ENCODE measurements at places on chromosomes 13 and 19.

GRCh38 chr19:37941782-37942515 is 34.9 kb downstream of the SIPA1L3 start:
- DNase-seq = no peak

DNA sequence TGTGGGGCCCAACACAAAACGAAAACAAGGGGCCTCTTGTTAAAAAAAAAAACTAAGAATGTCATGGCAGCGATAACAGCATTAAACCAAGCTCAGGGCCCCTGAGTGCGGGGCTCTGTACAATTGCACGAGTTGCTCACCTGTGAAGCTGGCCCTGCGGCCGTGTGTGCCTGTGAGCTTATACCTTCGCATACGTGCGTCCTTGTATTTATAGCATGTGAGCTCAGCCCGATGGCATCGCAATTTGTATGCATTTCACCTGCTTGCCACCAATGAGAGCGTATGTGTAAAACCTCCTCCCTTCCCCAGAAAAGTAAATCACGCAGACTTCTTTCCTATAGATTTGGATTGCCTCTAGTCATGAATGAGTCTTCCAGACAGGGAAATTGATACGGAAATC is 17.1 kb downstream of the HNRNPM start:
- DNase-seq = no peak

DNA sequence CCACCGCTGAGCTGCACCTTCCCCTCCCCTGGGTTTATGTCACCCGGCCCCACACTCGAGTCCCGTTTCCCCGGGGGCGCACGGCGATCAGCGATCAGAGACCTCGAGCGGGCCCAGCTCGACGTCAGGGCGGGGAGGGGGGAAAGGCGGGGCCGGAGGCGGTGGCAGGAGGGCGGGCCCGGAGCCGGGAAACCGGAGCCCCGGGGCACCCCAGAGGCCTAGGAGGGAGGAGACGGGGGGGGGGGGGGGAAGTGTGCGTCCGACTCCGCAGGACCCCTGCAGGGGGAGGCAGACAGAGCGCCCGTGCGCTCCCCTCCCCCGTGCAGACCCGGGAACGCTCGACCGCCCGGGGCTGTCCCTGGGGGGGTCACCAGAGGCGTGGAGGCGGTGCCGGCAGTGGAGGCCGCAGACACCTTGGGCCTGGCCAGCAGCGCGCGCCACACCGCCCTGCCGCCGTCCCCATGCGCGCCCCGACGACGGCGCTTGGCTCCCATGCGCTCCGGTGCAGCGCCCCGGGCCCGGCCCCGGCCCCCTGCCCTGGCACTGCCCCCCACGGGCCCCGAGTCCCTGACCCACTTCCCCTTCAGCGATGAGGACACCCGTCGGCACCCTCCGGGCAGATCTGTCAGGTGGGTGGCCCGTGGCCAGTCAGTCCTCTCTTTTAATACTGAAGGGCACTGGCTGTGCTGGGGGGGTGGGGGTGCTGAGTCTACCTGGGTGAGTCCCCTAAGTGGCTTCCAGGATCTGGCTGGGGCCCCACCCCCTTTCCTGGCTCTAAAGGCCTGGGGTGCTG is 11.8 kb downstream of the PDE4A start:
- DNase-seq = no peak

DNA sequence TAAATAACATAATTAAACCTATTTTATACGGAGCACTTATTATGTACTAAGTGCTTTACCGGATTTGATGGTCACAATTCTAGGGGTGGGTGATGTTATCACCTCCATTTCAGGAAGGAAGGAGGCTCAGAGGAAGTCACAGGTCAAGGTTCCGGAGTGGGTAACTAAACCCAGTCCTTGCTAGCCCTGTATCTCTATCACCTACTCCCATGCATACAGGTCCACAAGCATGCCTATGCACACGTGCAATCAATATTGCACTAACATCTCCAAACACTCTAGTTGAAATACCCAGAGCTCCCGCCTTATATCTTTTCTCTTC is 17.8 kb upstream of the FOSB start:
- DNase-seq = no peak

All from forelimb muscle (tissue), 1 donor.